ENCODE measurements at places on chromosomes 13 and 19.

GRCh38 chr19:49113762-49114629 lies at the start of gene LIN7B:
Gene LIN7B, plus strand, starts transcription at chr19:49114370. Its CDS starts 35 bp downstream, at chr19:49114405.
- peak; percentile 83 for DNase-seq

DNA sequence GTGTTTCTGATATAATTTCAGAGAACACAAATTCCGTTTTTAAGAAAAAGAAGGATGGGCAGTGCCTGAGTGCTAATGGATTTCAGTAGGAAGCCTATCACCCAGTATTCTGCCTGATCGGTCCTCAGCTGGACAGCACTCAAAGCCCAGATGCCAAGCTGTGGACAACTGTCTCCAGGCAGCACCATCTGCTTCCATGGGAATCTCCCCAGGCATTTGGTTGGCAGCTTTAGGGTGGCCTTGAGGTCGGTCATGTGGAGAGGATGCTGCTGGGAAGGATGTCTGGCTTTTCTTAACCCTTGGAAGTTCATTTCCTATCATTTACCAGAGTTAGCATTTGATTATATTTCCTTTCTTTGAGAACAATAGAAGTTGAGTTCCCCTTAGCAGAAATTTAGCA lies 311.7 kb downstream of the TBC1D4 start:
- DNase-seq = no peak

DNA sequence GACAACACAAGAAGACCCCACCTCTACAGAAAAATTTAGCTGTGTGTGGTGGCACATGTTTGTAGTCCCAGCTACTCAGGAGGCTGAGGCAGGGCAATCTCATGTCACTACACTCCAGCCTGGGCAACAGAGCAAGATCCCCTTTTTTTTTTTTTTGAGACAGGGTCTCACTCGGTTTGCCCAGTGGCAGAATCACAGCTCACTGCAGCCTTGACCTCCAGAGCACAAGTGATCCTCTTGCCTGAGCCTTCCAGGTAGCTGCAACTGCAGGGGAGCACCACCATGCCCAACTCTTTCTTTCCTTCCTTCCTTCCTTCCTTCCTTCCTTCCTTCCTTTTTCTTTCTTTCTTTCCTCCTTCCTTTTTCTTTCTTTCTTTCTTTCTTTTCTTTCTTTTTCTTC lies 4.2 kb upstream of the CLEC4G start:
- no peak for DNase-seq

GRCh38 chr19:27974082-27974513 lies 1238.9 kb downstream of the UQCRFS1 start:
- DNase-seq = no peak

DNA sequence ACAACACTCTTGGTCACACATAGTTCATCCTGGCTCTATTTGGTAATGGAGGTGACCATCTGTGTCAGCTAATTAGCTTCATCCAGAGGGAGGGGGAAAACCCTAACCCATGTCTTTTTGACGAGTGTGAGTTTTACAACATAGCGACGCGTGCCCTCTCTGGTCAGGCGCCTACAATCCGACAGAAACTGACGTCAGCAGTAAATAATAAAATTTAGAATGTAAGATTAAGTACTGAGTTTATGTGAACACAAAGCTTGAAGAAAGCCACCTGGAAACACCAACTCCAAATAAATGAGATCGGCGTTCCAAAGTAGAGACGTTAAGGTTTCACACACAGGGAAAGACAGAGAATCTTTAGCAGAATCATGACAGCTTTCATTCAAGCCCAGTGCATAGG lies 1.8 kb upstream of the ZNF83 start:
- no peak for DNase-seq

- no peak for DNase-seq
Observed at GRCh38 chr19:37466277-37466797, 907 bp downstream of the ZNF569 start.

Measured in activated T-cell treated with anti-CD3 and anti-CD28 coated beads for 48 hours (primary cell).